ENCODE measurements at places on chromosomes 2 and 18.
A peak's percentile ranks its signal among the peaks of the same experiment; 100 is the strongest.

GRCh38 chr2:38626326-38627035 lies 23.8 kb upstream of the HNRNPLL start:
- DNase-seq, result no peak

DNA sequence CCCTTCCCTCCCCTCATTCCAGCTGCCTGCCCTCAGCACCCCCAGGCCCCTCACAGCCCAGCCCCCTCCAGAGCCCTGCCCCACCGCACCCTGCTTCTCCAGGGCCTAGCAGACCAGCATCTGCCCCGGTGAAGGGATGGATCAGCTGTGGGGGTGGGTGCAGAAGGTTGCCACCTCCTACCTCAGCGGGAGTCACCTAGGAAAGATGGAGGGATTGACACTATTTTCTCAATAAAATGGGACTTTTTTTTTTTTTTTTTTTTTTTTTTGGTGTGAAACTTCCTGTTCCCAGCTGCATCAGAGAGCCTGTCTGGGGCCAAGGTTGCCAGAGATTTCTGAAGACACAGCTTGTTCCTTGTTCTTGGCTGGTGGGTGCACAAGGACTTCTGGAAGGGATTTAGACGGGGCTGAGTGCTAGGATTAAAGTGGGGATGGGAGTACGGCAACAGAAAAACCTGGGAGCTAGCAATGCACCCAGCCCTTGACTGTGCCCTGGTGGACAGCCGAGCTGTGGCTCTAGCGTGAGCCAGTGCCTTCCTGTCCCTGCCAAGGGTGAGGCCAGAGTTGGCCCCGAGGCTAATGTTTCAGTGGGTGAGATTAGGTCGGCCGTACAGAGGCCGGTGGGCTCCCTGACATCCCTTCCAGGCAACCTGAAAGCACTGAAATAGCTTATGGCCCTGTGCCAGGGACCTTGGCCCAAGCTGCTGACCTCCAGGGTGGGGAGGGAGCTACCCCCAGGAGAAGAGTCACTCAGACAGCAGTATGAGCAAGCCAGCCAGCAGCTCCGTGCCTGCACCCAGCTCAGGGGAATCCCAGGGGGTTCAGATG lies 4.6 kb downstream of the B3GNT7 start:
- peak; percentile 85 for DNase-seq

DNA sequence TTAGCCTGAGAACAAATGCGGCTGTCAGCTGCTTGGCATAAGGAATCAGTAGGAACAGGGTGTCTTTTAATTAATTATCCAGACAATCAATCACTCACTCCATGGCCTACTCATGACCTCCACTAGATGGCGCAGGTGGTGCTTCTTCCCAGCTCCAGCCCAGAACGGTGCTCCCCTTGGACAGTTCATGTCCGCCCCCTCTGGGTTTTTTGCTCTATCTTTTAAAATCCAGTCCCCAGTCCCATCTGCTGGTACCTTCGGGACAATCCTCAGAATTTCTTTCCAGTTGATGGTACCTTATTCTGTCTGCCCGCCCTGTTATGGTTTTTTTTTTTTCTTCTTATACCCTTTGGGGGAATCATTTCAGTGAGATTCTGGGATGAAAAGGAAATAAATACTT lies 99.8 kb downstream of the CACNB4 start:
- DNase-seq, result peak; percentile 54

- DNase-seq, result no peak
Measured at GRCh38 chr2:119934319-119934718, 78.6 kb upstream of the EPB41L5 start.

GRCh38 chr2:36477746-36478145 lies 120.2 kb downstream of the FEZ2 start:
- DNase-seq, result no peak

DNA sequence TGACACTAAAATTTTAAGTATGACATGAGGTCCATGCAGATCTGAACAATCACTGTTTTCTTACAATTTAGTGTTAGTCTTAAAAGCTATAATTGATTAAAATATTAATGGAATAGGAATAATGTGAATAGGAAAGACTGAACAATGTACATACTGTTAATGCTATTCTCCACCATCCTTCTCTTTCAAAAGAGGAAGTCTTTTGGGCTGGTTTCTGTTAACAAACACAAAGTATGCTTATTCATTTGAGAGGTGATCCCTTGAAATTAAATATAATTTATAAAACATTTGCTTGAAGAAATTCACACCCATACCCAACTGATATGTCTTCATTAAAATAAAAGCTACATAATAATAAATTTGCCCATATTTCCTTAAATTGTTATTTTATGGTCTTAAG lies 2.3 kb downstream of the STPG4 start:
- no peak for DNase-seq

DNA sequence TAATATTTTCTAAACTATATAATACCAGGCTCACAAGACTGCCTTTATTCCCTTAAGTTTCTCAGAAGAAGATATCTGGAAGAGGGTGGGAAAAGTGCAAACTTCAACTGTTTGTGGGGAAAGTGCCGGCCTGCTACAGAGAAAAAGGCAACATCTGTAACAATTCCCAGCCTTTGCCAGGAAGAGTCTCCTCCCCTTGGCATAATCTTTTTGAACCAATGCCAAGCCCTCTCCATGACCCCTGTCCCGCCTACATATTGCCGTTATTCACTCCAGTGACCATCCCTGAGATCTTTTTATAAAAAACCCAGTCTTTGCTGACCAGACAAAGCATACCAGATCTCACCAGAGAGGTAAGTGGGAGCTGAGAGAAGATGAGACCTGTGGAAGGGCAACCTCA lies at the start of gene REG3G:
Gene REG3G (plus strand): TSS at position 282 of the 400 bp plus-strand sequence. CDS start 392 bp downstream, outside the sequence.
- no peak for DNase-seq

DNA sequence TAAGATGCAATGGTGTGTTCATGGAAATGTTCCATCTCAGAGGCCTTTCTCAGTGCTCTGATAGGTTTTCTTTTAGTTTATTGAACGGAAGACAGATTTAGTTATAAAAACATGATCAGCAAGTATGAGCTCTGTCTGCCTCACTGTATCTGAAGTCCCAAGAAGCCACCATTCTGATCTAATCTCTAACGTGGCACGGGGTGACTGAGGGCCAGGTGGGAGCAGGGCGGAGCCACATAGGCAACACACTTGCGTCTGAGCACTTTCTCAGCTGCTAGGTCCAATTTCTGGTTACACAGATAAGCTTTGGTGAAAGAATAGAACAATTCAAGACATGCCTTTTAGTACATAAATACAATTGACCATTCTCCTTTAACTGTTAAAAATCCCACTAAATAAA lies 60.4 kb downstream of the SNTG2 start:
- DNase-seq, result no peak

DNA sequence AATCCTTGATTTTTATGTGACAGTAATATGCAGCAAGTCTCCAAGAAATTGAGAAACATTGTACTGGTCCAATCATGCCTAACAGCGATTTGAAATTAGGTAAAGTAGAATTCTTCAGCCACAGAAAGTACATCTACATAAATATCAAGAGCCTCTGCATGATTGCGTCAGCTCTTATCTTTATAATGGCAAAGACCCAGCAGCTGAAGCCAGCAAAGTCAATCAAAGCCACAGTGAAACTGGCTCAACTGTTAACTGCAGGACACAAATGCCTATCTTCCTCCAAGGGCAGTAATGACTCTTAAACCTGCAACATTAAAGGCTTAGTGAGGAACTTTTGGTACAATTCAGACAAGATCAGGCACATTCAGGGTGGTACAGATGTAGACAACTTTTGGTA lies 102.5 kb downstream of the BARD1 start:
- peak; percentile 16 for DNase-seq

DNA sequence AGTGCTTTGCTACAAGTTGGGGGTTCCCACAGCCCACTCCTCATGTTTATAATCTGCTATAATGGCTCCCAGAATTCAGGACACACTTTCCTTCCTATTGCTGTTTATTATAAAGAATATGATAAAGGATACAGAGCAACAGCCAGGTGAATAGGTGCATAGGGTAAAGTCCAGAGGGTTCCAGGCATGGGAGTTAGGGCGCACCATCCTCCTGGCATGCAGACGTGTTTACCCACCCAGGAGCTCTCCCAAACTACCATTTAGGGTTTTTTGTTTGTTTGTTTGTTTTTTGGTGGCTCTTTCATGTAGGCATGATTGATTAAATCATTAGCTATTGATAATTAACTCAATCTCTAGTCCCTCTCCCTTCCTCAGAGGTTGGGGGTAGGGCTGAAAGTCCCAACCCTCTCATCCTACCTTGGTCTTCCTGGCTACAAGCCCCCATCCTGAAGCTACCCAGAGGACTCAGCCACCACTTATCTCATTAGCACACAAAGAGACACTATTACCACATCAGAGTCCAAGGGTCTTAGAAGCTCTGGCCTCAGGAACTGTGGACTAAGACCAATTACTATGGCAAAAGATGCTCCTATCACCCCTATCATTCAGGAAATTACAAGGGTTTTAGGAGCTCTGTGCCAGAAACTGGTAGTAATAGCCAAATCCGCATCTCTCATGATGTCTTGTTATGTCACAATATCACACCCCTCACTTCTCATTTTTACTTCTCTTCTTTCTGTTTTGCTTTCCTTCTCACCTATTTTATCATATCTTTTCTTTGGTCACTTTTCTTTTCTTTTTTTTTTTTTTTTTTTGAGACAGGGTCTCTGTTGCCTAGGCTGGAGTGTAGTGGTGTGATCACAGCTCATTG lies 154.9 kb upstream of the TTC39C start:
- DNase-seq, result peak; percentile 36

- DNase-seq, result no peak
Measured at GRCh38 chr18:69817335-69817940, 130.2 kb downstream of the CD226 start.

GRCh38 chr2:193743089-193743488 lies 1548.4 kb upstream of the TMEFF2 start:
- no peak for DNase-seq

GRCh38 chr2:108428286-108429009 lies 20.6 kb upstream of the GCC2 start:
- no peak for DNase-seq

DNA sequence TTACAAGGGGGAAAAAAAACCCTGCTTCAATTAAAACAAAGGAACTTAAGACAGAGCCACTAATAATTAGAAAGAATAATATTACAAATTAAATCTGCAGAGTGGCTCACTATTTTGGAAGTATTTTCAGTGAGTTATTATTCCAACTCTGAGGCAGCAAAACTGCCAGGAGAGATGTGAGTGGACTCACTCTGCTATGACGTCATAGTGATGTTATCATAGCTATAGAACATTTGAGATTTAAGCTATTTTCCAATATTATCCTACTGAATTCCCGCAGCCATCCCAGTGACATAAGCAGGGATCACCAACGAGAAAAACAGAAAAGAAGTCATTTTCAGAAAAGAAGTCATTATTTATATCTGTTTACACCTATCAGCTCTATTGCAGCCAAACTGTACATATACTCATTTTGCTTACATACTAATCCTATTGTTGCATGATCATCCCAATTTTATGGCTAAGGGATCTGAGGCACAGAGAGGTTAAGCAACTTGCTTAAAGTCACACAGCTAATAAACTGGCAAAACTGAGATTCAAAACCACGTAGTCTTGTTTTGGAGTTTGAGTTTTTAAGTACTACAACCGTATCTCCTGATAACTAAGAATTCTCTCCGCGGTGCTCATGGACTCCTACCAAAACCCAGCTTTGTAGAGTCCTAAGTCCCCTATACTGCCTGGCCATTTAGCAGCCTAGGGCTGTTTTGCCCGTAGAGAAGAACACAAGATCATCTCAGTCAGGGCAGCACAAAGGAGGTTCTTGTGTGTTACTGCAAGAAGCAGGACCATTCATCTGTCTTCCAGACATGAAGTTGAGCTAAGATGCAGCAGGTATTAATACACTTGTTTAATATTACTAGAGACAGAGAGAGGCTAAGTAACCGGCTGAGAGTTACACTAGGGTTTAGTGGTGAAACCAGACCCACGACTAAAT lies 299.8 kb downstream of the TCF4 start:
- DNase-seq, result no peak

DNA sequence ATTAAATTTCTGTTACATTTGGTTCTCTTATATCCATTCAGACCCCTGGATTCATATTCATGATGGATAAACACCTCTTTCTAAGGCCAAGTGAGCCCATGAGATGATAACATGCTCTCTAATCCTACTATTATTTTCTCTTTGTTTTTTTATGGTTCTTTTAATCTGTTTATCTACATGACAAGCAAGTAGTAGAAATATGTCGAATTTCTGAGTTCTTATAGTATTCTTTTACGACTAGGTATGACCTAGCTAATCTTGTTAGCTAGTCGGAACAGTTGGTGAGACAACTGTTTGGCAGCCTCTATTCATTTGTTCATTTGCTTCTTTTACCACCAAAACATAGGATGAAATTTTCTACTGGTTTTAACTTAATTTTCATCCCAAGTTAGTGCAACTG lies 98.1 kb upstream of the SCG2 start:
- no peak for DNase-seq

GRCh38 chr2:9140645-9141044 lies 66.0 kb upstream of the ASAP2 start:
- DNase-seq, result no peak

GRCh38 chr18:12041561-12041960 lies 52.1 kb upstream of the ANKRD62 start:
- DNase-seq, result no peak

- no peak for DNase-seq
Measured at GRCh38 chr2:100124761-100125160, 17.6 kb downstream of the AFF3 start.

- no peak for DNase-seq
Measured at GRCh38 chr2:109679626-109680025, 65.5 kb downstream of the SOWAHC start.

DNA sequence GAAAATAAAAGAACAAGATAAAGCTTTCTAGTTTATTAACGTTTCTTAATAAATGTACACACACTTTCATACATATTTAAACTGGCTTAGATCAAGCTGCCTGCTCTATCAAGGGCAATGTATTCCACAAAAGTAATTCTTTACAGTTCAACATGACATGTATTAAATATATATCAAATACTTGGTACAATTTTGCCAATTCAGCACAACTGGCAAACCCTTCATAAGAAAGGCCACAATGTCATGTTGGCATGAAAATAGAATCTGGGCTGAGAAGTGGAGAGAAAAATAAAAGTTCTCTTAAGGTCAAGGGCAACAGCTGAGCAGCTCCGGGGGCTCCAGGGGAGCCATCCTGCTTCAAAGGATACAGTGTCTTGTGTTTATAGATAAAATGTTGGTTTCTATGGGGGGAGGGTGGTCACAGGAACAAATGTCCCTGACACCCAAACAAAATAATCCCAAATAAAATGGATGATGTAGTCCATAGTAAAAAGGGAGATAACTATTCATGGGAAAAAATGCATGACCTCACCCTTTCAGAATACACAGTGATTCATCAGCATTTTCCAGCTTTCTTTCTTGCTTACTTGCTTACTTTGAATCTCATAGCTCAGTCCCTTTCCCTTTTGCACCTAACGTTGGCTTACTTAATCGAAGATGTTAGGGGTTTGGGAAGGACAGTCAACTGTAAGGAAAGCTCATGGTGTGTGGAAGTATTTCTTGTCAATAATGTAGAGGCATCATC lies 494.9 kb downstream of the NYAP2 start:
- no peak for DNase-seq
